ENCODE measurements at places on chromosomes 11 and 22.

GRCh38 chr11:102436976-102437375, 15.6 kb downstream of the TMEM123 start:
- no peak for DNase-seq

- no peak for DNase-seq
These were observed 893.3 kb downstream of the FAM181B start for GRCh38 chr11:81840380-81840779.

- DNase-seq = no peak
These were observed 22.7 kb downstream of the LRFN4 start for GRCh38 chr11:66879583-66879982.

DNA sequence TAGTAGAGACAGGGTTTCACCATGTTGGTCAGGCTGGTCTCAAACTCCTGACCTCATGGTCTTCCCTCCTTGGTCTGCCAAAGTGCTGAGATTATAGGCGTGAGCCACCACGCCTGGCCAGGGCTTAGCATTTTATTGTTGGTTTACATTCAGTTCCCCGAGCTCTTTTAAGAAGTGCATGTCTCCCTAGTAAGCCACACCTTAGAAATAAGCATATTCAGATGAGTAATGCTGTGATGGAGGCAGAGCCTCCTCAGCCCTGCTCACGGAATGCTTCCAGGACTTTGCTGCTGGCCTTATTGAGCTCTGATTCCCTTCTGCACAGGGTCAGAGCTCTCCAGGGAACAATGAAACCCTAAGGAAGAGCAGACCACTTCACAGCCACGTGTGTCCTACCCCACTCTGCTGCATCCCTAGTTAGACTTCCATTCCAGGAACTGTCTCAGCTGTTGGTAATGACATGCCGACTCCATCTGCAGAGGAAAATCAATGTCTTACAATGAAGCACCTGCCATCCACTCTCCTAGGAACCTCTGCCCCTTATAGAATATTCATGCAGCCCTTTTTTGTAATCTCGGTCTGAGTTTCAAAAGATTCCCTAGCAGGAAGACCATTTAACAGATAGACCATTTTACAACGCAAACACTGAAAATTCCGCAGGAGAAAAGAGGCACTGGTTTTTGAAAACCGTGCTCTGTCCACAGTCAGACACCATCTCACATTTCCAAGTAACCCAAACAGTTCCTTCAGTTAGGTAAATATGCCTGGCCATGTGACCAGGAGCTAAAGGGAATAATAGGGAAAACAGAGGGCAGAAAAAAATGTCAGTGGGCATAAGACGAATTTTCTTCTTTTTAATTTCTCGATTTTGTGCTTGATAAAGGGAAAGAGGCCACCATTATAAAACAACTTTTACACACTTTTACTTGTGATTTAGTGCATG, 1.7 kb upstream of the JAM3 start:
- no peak for DNase-seq

GRCh38 chr22:44730022-44730393, 22.4 kb upstream of the ARHGAP8 start:
- no peak for DNase-seq

GRCh38 chr11:66371627-66372415, at the start of gene SLC29A2:
SLC29A2 (minus strand) TSS chr11:66371760; CDS start chr11:66371591, 169 bp downstream.
- peak; percentile 91 for DNase-seq

GRCh38 chr11:2731130-2732125, 31.6 kb upstream of the KCNQ1OT1 start:
- DNase-seq = no peak

- DNase-seq = no peak
These were observed 22.2 kb downstream of the ASRGL1 start for GRCh38 chr11:62359475-62359874.

DNA sequence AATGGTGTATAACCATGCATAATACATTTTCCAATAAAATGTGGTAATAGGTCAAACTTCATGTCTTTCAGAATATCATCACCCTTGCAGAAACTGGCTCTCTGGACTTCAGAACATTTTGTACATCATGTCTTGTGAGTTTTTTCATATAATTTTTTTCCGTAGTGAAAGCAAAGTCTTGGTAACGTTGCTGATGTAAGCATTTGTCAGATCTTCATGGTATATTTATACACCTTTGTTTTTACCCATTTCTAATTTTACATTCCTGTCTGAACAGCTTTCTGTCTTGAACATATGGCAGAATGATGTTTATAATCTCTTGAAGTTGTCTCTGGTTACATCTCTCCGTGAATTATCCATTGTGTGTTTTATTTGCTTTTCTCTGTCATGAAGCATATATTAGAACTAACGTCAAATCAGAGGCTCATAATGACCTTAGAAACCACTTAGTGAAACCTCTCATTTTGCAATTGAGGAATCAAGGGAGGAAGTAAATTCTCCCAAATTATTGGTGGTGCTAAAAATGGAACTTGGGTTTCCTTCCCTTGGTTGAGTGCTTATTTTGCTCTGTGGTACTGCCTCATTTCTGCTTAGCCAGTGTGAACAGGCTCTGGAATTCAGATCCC, 37.4 kb downstream of the CSRP3 start:
- no peak for DNase-seq

GRCh38 chr11:122750049-122750448, 88.3 kb upstream of the CRTAM start:
- no peak for DNase-seq

GRCh38 chr11:121582296-121582695, 129.5 kb upstream of the SORL1-AS1 start:
- DNase-seq = no peak

- no peak for DNase-seq
These were observed 36.5 kb downstream of the SBF2 start for GRCh38 chr11:10257478-10257877.

- DNase-seq = no peak
These were observed 1.9 kb upstream of the ESS2 start for GRCh38 chr22:19146215-19146968.

GRCh38 chr11:102346456-102346747, 612 bp upstream of the BIRC2 start:
- no peak for DNase-seq

- no peak for DNase-seq
These were observed 93.2 kb downstream of the LDLRAD3 start for GRCh38 chr11:36037031-36037430.

DNA sequence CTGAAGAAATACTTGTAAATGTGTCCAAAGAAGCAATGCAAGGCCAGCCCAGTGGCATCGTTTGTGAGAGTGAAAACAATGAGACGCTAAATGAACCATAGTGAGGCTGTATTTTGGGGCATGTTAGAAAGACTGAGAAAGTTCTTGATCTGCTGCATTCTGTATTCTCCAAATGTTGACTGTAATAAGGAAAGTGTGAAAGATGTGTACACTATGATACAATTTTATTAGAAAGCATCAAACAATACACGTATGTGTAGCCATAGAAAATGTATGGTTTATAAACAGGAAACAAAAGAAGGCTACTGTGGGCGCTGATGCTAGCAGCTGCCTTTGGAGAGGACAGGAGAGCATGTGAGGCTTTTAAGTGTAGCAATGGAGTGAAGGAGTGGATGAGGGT, 233.5 kb upstream of the E2F8 start:
- no peak for DNase-seq

DNA sequence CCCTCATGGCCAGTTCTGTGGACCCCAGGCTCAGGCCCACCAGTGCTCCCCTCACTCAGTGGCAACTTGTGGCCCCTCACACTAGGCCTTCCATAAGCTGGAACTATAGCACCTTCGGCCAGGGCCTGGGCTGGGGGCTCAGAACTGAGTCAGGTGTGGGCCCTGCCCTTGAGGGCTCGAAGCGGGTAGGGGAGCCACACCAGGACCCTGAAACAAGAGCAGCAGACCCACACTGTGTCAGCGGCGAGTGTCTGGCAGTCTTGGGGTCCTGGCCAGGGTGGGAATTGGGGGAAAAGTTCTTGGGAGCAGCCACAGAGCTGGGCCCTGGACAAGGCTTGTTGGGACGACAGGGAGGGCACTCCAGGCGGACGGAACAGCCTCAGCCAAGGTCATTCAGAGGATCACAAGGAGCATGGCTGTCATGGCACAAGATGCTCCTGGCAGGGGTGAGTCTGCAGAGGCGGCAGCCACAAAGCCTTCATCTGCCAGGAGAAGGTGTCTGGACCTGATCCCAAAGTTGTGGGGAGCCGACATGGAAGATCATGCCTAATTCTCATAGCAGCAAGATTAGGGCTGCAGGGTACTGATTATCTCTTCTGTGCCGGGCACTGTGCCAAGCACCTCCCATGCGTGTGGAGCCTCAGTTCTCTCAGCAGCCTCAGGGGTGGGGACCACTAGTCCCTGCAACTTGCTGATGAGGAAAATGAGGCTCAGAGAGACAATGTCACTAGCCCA, 50.7 kb downstream of the SHISAL1 start:
- DNase-seq = no peak

GRCh38 chr11:8022876-8023275, 35.7 kb downstream of the EIF3F start:
- DNase-seq = no peak

- DNase-seq = no peak
These were observed 4.8 kb upstream of the PHF21B start for GRCh38 chr22:45014654-45015053.

GRCh38 chr11:6022956-6023355, 7.6 kb downstream of the OR56A1 start:
- DNase-seq = peak; percentile 30

DNA sequence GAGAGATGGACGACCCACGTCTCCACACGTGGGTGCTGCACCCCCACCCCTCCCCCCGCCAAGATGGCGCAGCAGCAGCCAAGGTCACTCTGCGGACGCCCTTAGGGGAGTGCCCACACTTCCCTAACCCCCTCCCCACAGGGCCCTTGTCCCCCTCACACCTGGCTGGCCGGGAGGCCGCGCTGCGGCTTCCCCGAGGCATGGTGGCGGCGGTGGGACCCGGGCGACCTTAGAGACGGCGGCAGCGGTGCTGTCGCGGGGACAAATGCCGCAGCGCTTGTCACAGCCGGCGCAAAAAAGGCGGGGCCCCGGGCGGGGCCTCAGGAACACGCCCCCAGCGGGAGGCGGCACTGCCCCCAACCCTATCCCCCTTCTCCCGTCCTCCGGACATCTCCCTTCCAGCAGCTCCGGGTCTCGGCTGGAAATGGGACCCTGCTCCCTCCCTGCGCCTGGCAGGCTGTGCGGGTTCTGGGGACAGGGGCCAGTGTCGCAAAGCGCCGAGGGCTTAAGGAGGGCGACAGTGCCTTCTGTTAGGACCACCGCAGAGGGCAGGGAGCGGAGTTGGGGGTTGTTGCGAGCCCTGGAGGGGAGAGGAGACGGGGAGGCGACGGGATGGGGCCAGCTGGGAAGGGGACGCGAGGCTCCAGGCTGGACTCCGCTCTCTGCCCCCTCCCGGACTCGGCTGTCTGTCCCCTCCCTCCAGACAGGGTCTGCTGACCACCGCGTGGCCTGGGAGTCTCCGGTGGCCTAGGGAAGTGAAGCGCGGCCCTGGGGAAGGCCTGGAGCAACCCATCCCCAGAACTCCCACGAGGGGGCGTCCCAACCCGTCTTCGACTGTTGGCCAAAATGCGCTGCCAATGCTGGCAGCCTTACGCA, at the start of gene CHCHD10:
Gene CHCHD10 (minus strand): TSS at position 300 of the 876 bp plus-strand sequence. CDS start 98 bp downstream, at position 202.
- peak; percentile 84 for DNase-seq

- DNase-seq = no peak
These were observed 70.7 kb downstream of the TEAD1 start for GRCh38 chr11:12744826-12745502.

DNA sequence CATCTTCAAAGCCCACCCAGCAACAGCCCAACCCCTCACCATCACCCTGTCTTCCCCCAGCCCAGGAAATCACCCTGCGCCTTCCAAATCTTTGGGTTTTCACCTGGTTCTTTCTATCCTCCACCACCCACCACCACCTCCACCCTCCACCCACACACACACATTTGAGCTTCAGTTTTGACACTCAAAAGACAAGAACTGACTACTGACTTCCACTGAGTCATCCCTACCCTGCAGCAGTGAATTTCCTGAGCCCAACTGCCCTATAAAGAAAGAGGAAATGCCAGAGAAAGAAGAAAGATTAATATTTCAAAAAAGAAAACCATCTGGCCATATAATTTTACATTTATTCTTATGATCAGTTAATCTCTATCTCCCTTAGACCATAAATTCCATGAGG, 137.5 kb downstream of the CHST1 start:
- no peak for DNase-seq

DNA sequence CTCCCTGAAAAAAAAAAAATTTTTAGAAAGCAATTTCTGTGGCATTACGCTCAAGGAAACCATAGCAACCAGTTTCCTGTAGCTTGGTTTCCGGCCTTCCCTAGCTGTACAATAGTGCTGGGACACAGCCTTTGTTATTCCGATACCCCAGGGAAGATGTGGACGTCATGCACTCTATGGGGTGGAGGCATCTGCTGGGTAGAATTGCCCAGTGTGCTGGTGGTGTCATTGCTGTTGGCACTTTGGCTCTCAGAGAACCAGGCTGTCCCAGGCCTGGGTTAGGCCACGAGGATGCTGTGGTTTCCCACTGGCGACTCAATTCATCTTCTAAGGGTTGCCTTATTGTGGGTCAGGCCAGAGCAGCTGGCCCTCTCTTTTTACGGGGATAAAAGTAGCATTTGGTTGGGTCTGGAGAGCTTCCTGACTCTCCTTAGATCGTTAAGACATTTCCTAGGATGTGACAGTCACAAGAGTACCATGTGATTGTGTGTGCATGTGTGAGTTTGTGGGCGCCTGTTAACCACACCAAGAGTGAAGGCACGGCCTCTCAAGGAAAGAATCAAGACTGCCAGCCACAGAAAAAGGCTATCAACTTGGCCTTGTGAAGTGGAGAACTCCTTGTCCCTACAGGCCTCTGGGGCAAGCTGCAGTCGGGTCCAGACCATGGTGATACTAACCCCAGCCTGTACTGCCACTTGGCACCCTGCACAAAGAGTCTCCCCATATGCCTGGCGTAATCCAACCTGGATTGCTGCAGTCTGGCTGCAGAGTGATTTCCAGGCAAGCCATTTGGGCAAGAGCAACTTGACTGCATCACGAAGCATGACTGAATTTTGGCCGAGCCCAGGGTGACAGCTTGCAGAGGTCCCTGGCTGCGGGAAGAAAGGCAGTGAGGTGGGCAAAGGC, 35.9 kb upstream of the NAV2 start:
- no peak for DNase-seq

GRCh38 chr11:94728541-94728940, 39.6 kb upstream of the AMOTL1 start:
- no peak for DNase-seq

- no peak for DNase-seq
These were observed 137.2 kb downstream of the GRIK4 start for GRCh38 chr11:120648771-120649170.

GRCh38 chr11:32597921-32598320, 14.3 kb downstream of the EIF3M start:
- DNase-seq = no peak

DNA sequence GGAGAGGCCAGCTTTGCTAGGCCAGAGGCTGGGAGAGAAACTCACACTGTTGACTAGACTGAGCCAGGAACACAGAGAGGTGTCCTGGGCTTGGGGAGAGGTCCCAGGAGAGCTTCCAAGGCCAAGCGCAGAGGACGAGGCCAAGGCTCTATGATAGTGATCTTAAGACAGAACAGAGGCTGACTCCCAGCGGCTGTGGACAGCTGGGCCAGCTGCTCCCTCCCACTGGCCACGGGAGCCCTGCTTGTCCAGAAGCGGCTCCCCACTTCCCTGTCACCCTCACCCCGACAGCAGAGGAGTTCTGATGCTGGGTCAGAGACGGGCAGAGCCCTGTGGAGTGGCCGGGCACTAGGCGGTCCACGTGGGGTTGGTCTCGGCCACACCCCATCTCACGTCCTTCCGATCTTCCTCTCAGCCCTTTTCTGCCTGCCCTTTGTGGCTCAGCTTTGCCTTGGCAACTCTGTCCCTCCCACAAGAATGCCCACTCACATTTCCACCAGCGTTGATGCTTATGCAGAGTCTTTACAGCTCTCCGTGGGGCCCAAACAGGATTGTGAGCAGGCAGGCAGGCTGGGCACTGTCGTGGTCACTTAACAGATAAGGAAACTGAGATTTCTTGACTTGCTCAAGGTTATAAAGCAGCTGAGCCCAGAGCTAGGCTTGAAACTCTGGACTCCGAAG, 68.2 kb downstream of the FBXO7 start:
- no peak for DNase-seq

Measured in activated CD8-positive, alpha-beta T cell treated with anti-CD3 and anti-CD28 coated beads, Interleukin-2, amount 10 ng/mL, durations not matched to agents 7 days and 5 days (primary cell).